ENCODE measurements at places on chromosomes 7 and 10.

GRCh38 chr7:8702807-8703206 lies 269.4 kb downstream of the NXPH1 start:
- no peak for DNase-seq

- DNase-seq = no peak
Observed at GRCh38 chr7:33702514-33703054, 202.8 kb upstream of the BMPER start.

GRCh38 chr10:78578929-78579328 lies 489.8 kb upstream of the ZMIZ1 start:
- no peak for DNase-seq

DNA sequence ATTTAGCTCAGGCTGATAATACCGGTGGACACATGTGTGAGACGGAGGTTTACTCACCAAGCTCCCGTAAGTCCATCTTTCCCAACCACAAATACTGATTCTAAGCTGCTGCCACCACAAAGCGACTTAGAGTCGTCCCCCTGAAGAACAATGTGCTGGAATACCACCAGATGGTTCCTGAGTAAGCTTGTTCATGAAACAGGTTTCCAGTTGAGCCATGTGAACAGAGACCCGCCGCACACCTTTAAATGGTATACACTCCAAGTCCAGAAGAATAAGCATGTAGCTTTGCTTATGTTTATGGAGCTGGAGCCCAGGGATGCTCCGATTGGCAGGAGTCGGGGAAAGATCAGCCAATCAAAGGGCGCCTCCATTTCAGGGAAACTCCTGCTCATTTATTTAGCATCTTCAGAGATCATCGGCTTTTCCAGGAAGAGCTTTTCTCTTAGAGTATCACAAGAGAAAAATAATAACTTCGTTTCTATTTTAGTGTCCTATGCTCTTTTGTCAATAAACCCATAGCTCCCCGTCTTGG lies 261.6 kb upstream of the AOAH start:
- DNase-seq = no peak

- DNase-seq = no peak
Observed at GRCh38 chr7:154591544-154591943, 411.4 kb downstream of the PAXIP1 start.

DNA sequence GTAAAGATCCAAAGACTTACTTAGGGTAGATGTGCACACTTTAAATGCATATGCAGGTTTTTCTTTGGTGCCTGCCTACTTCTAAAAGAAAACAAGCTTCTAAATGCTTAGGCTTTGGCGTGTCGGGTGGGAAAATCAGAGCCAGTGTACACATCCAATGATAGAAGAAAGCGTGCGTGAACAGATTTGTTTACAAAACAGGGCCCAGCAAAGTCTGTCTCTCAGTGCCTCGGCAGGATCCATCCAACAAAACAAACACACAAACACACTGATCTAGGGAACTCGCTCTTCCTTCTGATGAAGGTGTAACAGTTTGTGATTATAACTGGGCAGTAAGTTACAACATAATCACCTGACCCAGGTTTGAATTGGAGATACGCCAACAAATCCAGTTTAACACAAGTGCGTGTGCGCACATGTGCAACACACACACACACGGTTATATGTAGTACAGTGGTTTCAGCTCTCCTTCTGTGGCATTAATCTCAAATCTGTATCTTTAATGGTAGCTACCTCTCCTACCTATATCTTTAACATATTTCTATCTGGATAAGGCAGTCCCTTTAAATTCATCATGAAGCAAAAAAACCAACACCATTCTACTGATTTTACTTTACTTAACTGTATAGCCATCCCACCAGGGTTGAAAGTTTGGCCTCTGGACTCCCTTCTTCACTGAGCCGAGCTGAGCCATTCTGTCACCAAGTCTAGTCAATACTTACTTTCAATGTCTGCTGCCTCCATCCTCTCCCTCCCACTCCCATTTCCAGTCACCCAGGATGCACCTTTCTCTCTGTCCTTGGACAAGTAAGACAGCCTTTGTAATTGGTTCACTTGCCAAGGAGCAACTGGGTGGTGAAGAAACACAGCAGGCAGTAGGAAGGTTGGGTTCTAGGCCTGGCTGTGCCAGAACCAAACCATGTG lies 184.4 kb upstream of the KLF14 start:
- no peak for DNase-seq

GRCh38 chr10:132448248-132448731 lies 51.3 kb downstream of the PWWP2B start:
- peak; percentile 54 for DNase-seq

- no peak for DNase-seq
Observed at GRCh38 chr10:5892007-5892406, 2.0 kb downstream of the FBH1 start.

Measured in CD4-positive, alpha-beta T cell treated with Interleukin-2 at 100 ng/mL for 4 hours (primary cell).